ENCODE measurements at places on chromosomes 2 and 18.

DNA sequence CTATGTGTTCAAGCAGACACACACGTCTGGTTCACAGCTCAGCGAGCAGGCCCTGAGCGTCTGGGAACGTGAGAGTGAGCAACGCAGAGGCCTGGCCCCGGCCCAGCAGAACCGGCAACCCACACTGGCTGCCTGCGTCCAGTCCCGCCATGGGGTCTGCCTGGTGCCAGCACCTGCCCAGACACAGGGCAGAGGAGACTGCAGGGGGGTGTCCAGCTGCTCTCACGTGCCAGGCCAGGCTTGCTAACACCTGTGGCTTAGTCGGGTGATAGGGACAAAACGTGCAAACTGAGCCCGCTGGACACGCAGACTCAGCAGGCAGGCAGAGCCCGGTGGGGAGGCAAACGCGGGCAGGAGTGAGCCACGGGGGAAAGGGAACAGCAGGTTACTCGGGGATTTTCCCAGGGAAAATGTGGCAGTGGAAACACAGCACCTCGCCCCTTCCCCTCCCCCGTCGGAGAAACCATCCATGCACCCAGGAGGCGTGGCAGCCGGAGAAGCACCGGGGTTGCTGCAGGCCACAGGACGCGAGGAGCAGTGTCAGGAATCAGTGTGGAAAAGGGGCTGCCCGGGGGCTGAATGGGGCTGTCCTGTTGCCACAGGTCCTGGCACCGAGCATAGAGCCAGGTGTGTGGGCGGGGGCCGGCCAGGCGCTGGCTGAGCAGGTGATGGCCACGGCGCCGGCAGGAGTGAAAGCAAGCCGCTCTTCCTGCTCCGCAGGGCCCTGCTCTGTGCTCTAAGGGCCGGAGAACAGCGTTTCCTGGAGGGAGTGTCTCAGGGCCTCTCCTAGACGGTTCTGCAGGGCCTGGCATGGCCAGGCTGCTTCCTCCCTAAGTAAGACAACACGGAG lies 154.7 kb downstream of the HDAC4 start:
- peak; percentile 58 for DNase-seq

GRCh38 chr2:135843671-135844070 lies 6.7 kb upstream of the LCT start:
- no peak for DNase-seq

DNA sequence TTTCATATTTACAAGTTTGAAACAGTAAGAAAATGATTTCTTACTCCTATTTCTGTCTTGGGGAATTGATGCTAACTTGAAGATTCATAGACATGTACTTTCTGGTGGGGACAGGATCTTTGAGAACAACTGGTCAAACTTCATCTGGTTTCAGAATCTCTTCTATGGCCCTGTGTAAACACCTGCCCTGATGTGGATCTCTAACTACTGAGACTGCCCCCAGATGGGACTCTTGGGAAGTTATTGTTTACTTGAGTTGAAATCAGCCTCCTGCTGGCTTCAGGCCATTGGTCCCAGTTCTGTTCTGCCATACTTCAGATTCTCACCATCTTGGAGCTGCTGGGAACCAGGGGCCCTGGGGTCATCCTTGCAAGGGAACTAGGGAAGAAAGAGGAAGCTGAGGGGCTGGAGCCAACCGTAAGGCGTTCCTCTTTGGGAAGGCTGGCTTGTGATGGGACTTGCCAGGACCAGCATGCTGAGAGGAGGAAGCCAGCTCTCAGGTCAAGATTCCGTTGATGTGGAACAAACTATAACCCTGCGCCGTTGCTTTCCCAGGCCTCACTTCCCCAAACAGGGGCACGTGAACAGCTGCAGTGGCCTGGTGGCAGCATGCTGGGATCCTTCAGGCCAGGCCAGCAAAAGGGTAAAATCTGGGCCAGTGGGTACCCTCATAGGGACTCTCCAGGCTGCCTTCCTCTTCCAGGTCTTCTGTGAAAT lies 135.5 kb upstream of the CXCR4 start:
- no peak for DNase-seq

DNA sequence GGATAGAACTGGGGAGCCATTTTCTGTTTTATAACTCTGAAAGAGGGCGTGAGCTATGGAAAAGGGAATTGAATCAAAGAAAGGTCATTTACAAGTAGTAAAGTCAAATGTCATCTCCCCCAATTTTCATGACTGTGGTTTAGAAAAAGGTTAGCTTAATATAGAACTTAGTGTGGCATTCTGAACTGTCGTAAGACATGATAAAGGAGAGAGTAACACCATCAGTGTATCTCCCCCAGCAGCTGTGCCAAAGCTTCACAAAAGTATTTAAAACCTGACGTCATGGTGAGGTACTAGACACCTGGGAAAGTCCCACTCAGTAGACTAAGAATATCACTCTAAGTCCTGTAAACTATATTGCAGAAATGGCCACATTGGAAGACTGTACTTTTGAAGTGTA lies 5.8 kb upstream of the IKZF2 start:
- no peak for DNase-seq

GRCh38 chr2:101361522-101361921 lies 25.8 kb downstream of the CREG2 start:
- DNase-seq = no peak

- no peak for DNase-seq
Measured at GRCh38 chr2:178230396-178230795, 36.1 kb downstream of the OSBPL6 start.

DNA sequence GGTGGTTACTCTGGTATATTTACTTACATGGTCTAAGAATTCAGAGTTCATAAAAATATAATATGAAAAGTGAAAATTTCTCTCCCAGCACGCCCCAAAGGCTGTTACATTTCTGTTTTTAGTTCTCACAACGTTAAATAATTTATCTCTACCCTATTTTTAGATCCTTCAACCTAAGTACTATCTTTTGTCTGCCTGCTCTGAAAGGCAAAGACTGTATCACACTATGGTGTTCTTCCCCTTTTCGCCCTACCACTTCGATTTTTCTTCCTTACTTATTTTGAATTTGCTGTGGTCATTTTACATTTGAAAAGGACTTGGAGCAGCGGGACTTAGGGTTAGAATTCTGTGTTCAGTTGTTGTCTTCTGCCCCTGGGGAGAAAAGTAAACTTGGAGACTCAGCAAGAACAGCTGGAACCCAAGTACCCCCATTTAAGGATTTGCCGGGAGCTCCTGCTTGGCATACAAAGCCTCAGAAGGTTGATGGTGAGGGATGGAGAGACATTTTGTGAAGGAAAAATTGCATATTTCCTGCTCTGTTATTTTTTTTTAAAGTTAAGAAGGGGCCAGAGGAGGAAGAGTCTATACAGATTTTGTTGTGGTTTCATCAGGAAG lies 19.0 kb downstream of the ADAM23 start:
- DNase-seq = no peak

GRCh38 chr2:233245406-233245805 lies 6.1 kb upstream of the ATG16L1 start:
- no peak for DNase-seq

- DNase-seq = peak; percentile 66
Measured at GRCh38 chr18:45416168-45416567, 199.1 kb upstream of the SLC14A2 start.

- DNase-seq = peak; percentile 71
Measured at GRCh38 chr18:57544936-57545660, 41.4 kb downstream of the FECH start.

GRCh38 chr2:228673876-228674554 lies 492.5 kb upstream of the SPHKAP start:
- DNase-seq = no peak

GRCh38 chr18:79617511-79618500 lies 61.8 kb upstream of the CTDP1 start:
- DNase-seq = no peak

- DNase-seq = no peak
Measured at GRCh38 chr2:46334389-46335271, 37.4 kb downstream of the EPAS1 start.
